ENCODE measurements at places on chromosomes 7 and 10.

GRCh38 chr7:108294595-108294994 lies 161.6 kb downstream of the NRCAM start:
- DNase-seq = no peak

DNA sequence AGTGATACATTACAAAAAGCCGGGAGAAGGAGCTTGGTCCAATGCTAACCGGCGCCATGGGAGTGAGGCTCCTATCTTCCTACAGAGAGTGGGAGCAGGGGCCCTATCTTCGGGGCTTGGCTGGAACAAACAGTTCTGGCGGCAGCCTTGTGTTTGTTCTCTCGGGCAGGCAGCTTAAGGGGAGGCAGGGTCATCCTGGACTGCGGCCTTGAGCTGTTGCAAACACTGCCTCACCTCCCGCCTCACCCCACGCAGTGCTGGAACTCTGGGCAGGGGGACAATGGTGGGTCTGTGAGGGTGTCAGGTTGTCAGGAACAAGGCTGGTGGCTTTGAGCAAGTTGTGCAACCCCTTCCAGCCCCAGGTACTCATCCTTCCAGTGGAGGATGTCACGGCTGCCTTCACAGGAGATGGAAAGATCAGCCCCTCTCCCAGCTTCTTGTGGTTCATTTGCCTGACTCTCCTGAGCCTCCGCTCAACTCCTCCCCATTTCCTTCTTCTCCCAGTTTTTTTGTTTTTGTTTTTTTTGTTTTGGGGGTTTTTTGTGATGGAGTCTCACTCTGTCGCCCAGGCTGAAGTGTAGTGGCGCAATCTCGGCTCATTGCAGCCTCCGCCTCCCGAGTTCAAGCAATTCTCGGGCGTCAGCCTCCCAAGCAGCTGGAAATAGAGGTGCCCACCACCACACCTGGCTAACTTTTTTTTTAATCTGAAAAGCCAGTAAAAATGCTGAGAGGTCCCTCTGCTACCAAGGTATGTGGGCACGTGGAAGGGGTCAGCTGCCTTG lies 57.4 kb downstream of the SPOCK2 start:
- DNase-seq = no peak

GRCh38 chr10:59093461-59093860 lies 83.0 kb upstream of the PHYHIPL start:
- no peak for DNase-seq

DNA sequence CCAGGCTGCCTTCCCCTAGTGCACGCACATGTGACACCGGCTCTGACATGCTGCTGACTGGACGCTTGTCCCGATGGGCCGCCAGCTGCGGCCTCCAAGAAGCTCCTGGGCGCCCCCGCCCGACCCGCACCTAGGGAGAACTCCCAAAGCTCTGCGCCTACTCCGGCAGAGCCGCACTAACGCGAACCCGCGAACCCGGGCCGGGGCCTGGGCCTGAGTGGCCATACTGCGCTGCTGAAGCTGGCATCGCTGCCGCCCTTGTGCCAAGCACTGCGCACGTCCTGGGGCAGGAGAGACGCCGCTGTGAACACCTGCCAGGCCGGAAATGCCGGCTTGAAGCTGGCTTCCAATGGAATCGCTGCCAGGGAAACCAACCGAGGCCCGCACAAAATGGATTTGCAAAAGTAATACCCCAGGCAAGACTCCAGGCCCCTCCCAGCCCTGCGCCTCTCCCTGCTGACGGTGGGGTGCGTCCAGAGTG lies 85.1 kb downstream of the WASHC2A start:
- peak; percentile 46 for DNase-seq

DNA sequence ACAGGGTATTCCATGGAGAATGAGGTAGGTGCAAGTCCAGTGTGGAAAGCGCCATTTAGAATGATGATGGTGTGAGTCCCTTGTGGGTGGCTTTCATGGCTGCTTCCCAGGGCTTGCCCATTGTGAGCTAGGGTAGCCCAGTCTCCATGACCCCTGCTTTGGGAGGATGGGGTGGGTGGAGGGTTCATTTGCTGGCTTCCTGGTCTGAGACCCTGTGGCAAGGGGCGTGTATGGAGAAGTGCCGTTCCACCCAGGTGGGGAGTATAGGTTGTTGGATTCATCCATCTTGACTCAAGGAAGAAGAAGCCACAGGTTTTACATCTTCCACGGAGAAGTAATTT lies 27.7 kb downstream of the CCM2 start:
- no peak for DNase-seq

All from glutamatergic neuron (in vitro differentiated cells).